ENCODE measurements at places on chromosomes 3 and 15.

DNA sequence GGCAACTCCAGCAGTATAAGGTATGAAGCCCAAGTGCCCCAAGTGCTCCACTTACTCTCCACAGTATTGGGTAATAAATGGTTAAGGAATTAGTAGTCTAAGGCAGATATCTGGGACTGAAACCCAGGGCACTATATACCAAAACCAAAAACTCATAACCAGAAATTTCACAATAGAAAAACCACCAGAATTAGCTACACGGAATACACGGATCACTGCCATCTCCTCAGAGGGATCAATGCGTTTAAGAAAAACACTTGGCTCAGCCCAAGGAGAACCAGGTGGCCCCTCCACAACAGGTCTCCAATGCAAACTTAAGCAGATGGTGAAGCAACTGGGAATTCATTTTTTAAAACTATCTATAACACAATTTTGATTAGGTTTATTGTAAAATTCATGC lies 83.6 kb downstream of the FAIM start:
- no peak for DNase-seq

GRCh38 chr15:42090781-42091180 lies 3.6 kb downstream of the PLA2G4D start:
- DNase-seq, result no peak

DNA sequence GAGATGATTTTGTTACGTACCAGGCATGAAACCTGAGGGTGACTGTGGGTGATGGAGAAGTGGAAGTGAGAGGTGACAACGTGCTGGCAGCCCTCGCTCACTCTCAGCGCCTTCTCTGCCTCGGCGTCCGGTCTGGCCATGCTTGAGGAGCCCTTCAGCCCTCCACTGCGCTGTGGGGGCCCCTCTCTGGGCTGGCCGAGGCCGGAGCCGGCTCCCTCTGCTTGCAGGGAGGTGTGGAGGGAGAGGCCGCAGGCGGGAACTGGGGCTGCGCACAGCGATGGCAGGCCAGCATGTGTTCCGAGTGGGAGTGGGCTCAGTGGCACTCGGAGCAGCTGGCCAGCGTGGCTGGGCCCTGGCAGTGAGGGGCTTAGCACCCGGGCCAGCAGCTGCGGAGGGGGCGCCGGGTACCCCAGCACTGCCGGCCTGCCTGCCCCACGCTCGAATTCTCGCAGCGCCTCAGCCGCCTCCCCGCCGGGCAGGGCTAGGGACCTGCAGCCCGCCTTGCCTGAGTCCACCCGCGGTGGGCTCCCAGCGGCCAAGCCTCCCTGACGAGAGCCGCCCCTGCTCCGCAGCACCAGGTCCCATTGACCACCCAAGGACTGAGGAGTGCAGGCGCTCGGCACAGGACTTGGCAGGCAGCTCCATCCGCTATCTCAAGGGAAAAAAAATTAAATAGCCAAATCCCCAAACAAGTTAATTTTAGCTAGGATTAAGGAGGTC lies 29.7 kb upstream of the MYRIP start:
- DNase-seq, result no peak

- no peak for DNase-seq
Observed at GRCh38 chr3:155753038-155753639, 8.3 kb upstream of the PLCH1 start.

DNA sequence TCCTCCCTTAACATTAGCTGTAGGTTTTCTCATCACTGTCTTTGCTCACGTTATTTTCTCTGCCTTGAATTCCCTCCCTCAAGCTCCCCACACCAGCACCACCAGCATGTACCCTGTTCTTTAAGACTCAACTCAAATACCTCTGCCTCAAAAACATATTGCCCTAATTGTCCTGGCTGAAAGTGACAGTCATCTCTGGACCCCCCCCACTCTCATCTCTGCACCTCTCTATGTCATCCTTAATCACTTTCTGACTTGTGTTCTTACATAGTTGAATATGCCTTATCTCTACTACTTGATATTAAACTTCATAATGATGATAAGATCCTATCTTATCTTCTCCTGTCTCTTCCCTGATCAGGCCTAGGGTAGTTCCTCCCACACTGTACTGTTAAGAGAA lies 345.2 kb upstream of the TPRG1 start:
- DNase-seq, result peak; percentile 47

DNA sequence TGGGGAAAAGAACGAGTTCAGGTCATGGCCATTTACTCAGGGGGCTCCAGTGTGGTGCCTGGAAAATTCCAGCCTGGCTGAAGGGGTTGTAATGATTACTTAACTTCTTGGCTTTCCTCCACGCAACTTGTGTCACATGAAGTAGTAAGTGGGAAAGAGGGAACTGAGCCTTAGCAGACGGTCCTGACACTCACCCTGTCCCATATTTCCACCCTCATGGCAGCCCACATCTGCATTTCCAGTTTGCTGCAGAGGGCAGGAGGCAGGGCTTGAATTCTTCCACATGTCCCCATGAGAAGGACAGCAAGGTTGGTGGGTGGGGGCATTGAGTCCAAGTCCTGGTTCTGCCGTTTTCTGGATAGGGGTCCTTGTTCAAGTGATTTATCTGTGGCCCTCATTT lies 7.8 kb upstream of the CAMP start:
- no peak for DNase-seq

GRCh38 chr3:113736548-113737089 lies 9.4 kb downstream of the NAA50 start:
- DNase-seq, result peak; percentile 25

GRCh38 chr3:136792556-136793330 lies 26.2 kb upstream of the SLC35G2 start:
- no peak for DNase-seq

GRCh38 chr3:169564883-169565282 lies 98.6 kb downstream of the MECOM start:
- no peak for DNase-seq

GRCh38 chr3:28601291-28601690 lies 252.7 kb upstream of the AZI2 start:
- no peak for DNase-seq

GRCh38 chr3:155906900-155907299 lies 36.5 kb downstream of the GMPS start:
- DNase-seq, result no peak

GRCh38 chr3:106629215-106629832 lies 747.9 kb upstream of the CCDC54 start:
- no peak for DNase-seq

- DNase-seq, result no peak
Observed at GRCh38 chr3:69562020-69562419, 176.1 kb upstream of the FRMD4B start.

DNA sequence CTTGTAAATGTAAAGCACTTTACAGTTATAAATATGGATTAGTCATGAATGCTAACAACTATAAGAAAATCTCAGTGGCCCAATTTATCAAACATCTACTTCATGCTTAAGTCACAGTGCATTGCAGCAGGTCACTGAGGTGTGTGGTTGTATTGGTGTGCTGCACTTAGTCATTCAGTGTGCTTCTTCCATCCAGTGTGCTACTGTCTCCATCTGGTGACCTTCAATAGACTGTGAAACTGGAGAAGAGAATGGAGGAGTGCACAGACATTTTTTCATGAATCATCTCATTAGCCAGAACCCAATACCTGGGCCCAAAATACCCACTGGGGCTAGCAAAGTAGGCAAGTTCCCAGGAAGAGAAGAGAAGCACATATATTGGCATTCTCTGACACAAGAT lies 199.6 kb downstream of the SHOX2 start:
- DNase-seq, result no peak

DNA sequence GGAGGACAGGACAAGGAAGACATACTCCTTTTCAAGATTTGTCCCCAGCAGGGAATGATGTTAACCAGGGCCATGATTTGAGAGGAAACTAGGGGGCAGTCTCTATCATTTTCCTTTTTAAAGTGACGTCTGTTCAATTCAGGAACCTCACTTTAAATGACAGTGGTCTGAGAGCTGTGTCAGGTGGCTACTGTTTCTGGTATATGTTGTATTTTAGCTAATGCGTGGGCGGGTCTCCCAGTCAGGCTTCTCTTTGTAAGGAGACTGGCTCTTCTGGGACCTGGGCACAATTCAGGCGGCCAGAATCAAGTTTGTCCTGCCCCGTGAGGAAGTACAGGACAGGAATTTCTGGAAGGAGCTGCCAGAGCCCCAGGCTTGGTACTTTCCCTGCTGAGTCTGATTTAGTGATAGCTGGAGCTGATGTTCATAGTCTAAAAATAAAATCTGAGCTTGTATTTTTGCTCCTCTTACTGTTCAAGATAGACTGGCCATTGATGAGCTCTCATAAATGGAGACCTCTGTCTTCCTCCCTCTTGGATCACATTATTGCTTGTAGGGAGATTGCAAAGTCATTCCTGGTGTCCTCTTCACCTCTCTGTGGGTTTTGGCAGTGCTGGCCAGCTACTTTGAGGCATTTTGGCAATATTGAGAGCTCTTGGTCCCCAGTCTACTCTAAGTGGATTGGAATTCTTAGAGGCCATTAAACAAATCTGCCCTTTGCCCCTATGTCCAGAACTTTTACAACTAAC lies 25.6 kb downstream of the SQOR start:
- DNase-seq, result no peak

DNA sequence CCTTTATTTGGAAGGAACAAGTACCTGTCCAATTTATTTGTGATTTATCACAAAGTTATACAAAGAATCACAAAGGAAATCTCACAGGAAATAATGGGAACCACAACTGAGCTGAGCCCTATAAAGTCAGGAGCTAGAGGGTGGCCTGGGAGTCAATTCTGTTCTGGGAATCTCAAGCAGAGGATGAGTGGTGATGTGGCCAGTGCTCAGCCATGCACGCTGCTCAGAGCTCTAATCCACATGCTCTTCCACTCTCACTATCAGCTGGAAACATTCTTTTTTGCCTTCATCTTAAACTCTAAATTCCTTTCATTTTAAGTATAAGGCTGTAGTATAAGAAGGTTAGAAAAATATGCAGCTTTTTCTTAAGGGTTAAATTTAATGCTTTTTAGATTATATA lies 36.6 kb downstream of the UACA start:
- DNase-seq, result no peak

GRCh38 chr3:31606453-31606852 lies 73.7 kb downstream of the STT3B start:
- DNase-seq, result no peak

Measured in activated CD4-positive, alpha-beta T cell treated with anti-CD3 and anti-CD28 coated beads for 36 hours (primary cell).